IPS-NIHi11 (cell line): ENCODE measurements at places on chromosomes 12 and 14.
A peak's percentile ranks its signal among the peaks of the same experiment; 100 is the strongest.

GRCh38 chr14:37622231-37622923, 26.9 kb downstream of the TTC6 start:
- peak; percentile 72 for DNase-seq

DNA sequence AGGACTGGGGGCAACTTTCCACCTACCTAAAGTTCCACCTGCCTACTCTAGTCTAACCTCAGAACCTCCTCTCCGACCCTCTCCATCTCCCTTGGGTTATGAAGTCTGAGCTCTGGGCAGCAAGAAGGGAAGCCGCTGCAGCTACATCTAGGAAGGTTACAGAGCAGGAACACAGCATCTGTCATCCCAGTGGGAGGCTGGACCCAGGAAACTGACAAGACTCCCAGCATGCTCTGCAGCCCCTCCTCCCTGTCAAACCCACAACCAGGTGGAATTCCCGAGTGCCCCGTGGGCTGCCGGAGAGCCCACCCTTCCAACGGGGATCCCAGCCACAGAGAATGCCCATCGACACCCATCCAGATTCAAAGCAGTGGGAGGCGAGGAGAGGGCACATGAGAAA, 2.1 kb downstream of the TESC start:
- no peak for DNase-seq

- DNase-seq = no peak
These were observed 106.9 kb downstream of the PRKD1 start for GRCh38 chr14:29820785-29821184.

DNA sequence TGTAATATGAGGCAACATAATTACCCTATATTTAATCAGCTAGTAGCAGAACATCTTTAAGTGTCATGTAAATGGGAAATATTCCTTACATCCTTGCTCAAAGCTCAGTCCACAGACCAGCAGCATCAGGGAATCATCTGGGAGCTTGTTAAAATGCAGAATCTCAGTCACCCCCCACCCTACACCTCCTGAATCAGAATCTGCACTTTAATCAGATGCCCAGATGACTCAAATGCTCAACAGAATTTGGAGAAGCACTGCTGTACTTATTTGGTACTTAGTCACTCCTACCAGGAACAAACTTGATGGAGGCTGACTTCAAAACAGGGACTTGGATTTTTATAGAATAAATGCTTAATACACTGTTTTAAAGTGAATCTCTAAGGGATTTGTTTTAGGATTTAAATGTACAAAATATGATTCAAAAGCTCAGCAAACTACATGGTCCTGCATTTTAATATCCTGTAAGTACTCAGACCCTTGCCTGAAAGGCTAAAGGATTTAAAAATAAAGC, 96.5 kb downstream of the ARMH4 start:
- DNase-seq = no peak

- DNase-seq = no peak
These were observed 62.2 kb downstream of the SOX5 start for GRCh38 chr12:23887055-23887835.

DNA sequence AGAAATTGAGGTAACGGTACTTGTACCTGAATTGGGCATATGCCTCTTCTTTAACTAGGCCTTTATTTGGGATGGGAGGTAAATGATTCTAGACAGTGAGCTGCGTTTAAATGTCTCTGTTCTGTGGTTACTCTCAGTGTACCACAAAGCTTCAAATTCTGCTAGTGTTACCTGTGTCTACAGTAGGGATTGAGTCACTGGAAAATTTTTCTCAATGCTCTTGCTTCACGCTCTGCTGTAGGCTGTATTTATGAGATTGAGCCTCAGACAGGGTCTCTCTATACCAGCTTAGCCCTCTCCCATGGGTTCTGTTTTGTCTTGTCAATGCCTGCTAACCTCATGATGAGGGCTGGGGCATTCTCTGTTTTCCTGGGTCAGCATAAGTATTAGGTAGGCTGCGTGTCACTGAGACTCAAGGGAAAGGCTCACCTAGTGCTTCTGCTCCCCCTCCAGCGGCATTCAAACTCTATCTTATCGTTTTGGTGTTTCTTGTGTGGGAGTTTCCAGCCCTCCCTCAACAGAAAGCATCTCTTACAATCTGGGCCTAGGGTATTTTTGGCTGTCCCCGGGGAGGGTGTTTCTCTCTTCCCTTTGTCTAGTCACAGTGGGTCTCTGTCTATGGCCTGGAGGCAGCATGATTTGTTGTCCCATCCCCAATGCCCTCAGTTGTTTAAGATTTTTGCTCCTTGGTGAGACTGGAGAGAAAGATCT, 285.8 kb downstream of the ADGRD1 start:
- DNase-seq = no peak
